ENCODE measurements at places on chromosomes 7 and 10.

- DNase-seq = peak; percentile 44
These were observed 47.9 kb downstream of the FHIP2A start for GRCh38 chr10:114869520-114869892.

GRCh38 chr7:129431911-129432643 lies 2.2 kb upstream of the STRIP2 start:
- no peak for DNase-seq

DNA sequence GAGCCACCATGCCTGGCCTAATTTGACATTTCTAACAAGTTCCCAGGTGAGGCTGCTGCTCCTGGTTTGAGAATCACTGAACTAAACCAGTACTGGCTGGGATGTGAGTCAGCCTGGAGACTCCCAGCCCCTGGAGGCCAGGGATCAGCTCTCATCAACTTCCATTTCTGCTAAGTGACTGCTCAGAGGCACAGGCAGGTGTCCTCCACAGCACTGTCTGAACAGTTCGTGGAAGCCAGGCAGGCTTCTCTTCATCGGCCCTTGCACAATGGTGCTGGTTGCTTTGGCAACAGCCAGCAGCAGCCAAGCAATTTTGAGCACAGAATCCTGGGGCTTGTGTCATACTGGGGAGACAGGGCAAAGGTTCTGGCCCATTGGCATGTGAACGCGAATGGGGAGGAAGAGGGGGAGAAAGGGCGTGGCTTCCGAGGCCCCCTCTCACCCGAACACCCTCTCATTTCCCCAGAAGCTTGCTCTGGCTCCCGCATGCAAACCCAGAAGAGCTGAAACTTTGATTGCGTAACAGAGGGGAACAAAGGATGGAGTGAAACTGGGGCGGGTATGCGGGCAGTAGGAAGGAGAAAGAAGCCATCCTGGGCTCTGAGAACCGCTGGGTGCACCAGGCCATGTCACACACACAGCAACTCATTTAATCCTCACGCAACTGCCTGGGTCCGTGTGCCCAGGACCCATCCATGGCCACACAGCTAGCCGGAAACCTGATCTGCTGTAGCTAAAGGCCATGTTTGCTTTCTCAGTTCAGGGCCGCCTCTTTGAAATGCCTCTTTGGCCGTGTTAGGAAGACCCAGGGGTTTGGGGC lies 9.0 kb upstream of the POR start:
- DNase-seq = peak; percentile 20

DNA sequence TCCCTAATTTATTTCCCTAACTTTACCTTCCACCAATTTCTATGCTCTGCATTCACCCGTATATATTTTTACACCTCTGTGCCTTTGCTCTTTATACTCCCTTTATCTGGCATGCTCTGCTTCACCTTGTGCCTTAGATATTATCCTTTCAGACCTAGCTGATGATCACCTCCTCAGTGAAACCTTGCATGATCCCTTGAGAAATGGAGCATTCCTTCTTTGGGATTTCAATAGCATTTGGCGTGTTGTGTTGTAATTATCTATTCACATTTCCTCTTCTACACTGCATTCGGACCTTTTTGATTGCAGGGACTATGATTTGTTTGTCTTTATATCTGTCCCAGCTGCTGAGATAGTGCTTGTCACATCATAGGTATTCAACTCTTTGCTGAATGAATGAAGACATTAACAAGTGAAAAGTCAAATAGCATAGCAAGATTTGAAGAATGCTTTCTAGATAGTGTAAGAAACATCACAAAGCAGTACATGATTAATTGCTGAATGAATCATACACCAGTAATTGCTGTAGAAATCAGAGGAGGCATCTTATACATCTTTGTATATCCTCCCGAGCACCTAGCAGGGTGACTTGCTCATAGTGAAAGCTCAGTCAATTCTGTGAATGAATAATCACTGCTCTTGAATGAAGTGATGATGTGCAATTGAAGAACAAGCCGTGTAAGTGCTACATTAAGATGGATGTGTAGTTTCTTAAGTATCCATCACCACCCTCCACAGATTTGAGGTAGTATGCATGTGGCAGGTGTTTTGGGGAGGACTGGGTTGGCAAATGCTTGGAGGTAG lies 2.0 kb upstream of the TM9SF3 start:
- peak; percentile 15 for DNase-seq

DNA sequence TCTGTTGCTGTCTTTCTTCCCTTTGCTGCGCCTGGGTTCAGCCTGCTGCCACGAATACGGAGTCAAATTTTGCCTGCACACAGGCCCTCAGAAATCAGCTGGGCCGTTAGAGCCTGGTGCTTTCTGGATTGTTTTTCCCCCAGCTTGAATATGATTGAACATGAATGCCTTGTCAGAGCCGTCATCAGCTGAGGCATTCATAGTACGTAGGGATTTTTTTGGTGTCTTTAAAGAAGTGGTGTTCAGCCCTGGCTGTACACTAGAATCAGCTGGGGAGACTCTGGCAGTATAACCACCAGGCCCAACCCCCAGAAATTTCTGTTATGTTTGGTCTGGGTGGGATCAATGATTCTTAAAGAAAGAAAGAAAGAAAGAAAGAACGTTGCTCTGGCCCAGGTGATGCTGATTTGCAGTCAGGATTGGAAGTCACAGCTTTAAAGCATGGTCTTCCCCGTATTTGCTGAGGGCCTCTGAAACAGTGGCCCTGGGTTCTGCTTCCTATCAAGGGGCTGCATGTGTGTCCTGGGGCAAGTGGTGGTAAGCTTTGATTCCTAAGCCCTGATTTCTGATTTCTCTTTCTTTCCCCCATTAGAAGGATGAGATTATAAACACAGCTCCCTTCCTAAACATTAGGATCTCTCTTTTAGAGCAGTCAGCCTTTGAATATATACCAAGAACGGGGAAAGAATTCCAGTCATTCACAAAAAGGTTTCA lies 24.7 kb downstream of the NUB1 start:
- DNase-seq = no peak

DNA sequence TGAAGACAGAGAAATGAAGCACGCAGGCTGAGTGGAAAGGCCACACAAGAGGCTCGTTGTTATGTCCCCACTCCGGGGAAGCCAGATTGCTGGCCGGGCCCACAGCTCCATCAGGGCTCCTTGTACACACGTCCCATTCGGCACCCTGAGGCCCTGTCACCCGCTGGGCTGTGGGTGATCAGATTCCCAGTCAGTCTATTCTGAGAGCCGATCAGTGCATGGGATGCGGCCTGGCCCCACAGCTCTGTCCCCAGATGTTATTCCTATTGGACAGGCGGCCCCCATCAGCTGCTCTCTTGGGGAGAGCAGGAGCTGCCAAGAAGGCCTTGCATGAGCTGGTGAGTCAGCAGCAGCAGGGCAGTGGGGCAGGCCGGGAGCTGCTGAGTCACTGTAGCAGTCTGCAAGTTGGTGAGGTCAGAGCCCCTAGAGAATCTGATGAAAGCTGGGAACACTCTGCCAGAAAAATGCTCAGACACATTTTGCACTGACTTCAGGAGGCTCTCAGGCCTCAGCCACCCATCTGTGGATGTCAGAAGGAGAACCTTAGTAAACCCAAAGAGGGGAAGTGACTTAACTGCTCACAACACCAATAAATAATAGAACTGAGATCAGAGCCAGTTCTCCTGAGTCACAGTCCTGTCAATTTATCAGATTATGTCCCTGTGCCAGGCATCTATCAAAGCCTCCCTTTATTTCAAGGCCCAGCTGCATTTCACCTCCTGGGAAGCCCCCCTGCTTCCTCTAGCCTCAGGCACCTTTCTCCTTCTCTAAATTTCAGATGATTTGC lies 9.4 kb upstream of the PSAP start:
- DNase-seq = peak; percentile 97

- no peak for DNase-seq
These were observed 369 bp upstream of the SCIN start for GRCh38 chr7:12570168-12570533.

All from A673 (cell line).